NCI-H226 (cell line): ENCODE measurements at places on chromosomes 1 and 21.

GRCh38 chr1:156217871-156218270, 5.1 kb downstream of the PMF1 start:
- DNase-seq: peak; percentile 40

DNA sequence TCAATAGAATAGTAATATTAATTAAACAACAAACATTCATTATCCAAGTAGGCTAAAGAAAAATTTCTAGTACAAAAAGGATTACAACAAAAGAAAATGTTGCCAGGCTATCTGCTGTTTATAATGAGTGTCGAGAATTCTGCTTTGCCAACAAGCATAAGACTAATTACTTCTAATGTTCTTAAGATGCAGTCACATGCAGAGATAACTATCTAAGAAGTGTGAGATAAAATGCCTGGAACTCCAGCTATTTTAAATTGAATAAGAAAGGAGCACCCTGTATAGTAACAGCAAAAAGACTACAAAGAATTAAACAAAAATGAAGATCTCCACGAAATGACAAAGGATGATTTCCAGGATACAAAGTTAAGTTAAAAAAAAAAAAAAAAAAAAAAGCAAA, 59.9 kb downstream of the APP start:
- DNase-seq: no peak

DNA sequence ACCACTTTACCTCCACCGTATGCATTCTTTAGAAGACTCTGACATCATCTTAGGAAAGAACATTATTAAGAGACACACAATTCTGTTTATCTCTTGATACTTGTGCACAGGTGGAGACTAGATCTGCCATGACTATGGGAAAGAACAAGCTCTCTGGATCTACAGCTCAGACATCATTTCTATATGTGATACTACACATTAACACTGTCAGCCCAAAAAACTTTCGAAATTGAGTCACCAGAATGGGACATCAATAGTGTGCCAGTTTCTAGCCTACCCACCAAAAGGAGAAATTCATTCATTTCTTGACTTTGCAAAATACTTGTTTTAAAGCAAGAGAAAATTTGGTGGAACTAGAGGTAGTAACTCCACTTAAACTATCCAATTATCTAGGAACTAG, 6.0 kb upstream of the EVI5 start:
- no peak for DNase-seq

GRCh38 chr1:73868810-73869336, 329.1 kb downstream of the LRRIQ3 start:
- DNase-seq: no peak

- no peak for DNase-seq
Measured at GRCh38 chr1:25651824-25652741, 35.5 kb downstream of the MAN1C1 start.

- DNase-seq: peak; percentile 79
Measured at GRCh38 chr1:196651637-196652215, at the start of gene CFH. CFH (plus strand) TSS chr1:196652043; CDS start chr1:196652118, 75 bp downstream.

GRCh38 chr1:234891427-234891826, 237.2 kb downstream of the TOMM20 start:
- no peak for DNase-seq

GRCh38 chr1:216937491-216937890, 214.3 kb upstream of the ESRRG start:
- no peak for DNase-seq

GRCh38 chr1:36771660-36772284, 262.5 kb downstream of the GRIK3 start:
- DNase-seq: no peak
